ENCODE measurements at places on chromosomes 5 and 9.

DNA sequence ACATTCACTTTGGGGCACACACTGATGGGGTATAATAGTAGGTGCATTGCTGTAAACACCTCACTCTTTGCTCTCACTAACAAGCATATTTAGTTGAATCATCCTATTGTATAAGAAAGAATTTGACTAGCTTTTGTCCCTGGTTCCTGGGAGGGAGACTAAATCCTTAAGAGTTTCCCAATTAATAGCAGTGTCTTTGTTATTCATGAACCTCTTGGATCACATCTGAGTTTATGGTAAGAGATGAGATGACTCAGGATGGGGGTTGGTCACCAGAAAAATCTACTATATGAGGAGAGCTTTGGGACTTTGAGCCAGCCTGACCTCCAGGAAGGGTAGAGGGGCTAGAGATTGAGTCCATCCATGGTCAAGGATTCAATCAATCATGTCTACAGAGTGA lies 56.8 kb downstream of the PUM3 start:
- DNase-seq = no peak

GRCh38 chr5:58087123-58087522 lies 372.8 kb downstream of the PLK2 start:
- no peak for DNase-seq

DNA sequence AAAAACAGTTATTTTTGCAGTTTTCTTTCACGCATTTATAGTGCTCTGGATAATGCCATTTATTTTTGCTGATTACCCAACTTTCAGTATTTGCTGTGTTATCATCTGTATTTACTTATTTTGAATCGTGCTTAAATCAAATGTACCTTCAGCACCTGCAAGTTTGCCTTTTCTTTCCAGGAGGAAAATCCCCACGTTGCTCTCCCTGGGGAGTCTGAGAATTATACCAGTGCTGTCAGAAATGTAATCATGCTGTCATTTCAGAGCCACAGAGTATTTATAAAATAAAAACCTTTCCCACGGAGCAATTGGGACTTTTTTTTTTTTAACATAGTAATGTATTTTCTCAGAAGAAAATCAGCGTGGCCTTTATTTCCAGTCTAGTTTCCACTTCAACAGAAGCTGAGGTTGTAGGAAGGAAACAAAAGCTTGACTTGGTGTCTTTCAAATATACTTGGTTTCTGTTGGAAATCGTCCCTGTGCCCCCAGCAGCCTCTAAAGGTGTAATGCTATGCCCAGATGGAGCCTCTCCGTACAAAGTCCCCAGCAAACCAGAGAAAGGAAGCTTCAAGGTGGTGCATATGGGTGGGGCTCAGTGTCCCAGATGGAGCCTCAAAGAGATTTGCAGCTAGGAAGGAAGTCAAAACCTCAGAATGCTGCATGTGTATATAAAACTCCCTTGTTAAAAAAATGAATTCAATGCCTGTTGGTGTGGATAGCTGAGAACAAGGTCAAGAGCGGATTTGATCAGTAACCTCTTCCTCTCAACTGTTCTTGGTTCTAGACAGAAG lies 2.1 kb downstream of the GPR150 start:
- no peak for DNase-seq

- DNase-seq = no peak
Measured at GRCh38 chr9:96376891-96377874, 6.3 kb downstream of the SLC35D2 start.

DNA sequence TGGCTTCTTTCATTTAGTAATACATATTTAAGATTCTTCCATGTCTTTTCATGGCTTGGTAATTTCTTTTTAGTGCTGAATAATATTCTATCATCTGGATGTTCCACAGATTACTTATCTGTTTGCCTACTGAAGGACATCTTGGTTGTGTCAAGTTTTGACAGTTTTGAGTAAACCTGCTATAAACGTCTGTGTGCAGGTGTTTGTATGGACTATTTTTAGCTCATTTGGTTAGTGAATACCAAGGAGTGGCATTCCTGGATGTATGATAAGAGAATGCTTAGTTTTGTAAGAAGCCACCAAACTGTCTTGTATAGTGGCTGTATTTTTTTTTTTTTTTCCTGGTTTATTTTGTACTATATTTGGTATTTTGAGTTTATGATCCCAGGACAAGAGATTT lies 38.4 kb downstream of the PRRC1 start:
- DNase-seq = no peak

- DNase-seq = no peak
Measured at GRCh38 chr5:43134019-43134418, 13.3 kb downstream of the ZNF131 start.

DNA sequence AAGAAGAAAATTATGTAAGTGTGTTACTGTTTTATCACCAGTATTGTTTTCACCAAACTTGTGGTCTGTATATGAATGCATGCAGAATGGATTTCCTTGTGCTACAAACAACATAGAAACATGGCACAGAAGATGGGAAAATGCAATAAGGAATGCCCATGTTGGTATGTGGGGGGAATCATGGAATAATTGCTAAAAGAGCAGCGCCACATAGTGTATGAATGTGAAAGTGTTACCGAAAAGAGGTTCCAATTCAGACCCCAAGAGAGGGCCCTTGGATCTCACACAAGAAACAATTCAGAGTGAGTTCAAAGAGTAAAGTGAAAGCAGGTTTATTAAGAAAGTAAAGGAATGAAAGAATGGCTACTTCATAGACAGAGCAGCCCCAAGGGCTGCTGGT lies 26.4 kb upstream of the TYRP1 start:
- DNase-seq = no peak

DNA sequence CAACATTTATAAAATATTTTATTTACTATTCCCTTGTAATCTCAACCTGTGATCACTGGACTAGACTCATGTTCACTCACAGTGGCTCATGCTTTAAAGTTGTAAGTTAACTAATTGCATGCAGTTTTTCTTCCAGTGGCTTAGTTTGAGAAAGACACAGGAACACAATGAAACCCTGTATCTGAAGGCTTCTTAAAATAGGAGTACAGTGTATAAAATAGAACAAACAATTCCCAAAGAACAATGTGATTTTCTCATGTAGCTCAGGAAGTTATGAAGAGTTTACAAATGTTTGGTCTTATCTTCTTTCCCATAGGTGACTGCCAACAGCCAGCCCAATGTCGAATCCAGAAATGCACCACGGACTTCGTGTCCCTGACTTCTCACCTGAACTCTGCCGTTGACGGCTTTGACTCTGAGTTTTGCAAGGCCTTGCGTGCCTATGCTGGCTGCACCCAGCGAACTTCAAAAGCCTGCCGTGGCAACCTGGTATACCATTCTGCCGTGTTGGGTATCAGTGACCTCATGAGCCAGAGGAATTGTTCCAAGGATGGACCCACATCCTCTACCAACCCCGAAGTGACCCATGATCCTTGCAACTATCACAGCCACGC lies 5.9 kb downstream of the RGMB start:
- DNase-seq = no peak

- no peak for DNase-seq
Measured at GRCh38 chr9:78707481-78707991, 410.6 kb downstream of the PSAT1 start.

Data from WTC11 (cell line).